ENCODE measurements at places on chromosomes 2 and 18.

DNA sequence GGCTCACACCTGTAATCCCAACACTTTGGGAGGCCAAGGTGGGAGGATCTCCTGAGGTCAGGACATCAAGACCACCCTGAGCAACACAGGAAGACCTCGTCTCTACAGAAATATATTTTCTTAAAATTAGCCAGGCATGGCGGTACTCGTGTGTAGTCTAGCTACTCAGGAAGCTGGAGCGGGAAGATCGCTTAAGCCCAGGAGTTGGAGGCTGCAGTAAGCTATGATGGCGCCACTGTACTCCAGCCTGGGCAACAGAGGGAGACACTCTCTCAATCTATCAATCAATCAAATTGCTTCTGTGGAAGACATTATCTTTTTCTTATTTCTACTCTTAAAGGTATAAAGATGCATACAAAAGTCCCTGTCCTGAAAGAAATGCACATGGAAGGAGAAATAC, 11.3 kb downstream of the FEZ2 start:
- DNase-seq = no peak

DNA sequence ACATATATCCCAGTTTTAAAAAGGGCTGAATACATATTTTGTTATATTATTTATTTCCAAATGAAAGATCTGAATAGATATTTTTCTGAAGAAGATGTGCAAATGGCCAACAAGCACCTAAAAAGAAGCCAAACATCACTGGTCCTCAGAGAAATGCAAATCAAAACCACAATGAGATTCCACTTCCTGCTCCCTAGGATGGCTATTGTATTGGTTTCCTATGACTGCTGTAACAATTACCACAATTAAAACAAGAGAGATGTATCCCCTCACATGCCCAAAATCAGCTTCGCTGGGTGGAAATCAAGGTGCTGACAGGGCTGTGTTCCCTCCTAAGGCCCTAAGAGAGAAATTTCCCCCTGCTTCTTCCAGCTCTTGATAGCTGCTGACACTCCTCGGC, 23.2 kb downstream of the ABCB11 start:
- DNase-seq = no peak

GRCh38 chr2:173571021-173571821, 216.5 kb downstream of the CDCA7 start:
- no peak for DNase-seq

DNA sequence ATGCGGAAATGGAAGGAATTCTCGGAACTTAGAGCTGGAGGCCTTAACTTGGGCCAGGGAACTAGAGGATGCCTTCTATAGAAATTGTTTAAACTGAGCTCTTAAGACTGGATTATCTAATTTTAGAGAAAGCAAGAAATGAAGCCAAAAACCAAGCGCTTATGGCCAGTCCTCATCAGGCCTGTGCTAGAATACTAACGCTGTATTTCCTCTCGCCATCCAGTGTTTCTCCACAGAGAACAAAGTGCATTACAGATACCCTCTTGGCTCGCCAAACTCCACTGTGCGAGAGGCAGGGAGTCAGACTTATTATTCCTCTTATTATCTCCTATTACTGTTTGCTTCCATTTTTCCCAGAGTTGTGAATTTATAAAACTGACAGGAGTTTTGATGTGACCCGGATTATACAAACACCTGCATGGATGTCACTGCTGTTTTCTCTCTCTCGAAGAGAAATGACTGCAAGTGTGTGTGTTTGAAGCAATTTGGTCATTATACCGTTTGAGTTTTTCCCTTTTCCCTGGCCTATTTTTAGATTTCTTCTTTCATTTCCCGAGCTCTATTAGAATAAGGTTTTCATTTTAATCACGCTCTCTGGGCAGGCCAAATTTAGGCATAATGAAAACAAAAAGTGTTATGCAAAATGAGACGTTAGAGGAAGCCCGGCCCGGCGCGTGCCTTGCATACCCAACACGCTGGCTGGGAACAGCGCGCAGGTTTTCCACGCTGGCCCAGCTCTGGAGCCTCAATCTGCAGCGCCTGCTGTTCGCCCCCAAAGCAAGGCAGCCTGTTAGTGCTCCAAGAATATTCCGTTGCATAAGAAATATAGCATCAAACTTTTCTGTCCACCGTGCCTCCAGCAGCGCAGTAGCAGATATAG, 103.3 kb downstream of the ALK start:
- DNase-seq = no peak

- no peak for DNase-seq
Measured at GRCh38 chr18:10856132-10856531, 293.2 kb downstream of the PIEZO2 start.

- DNase-seq = no peak
Measured at GRCh38 chr2:197516393-197516761, 511 bp downstream of the MOB4 start.
